Astrocyte of the hippocampus (primary cell): ENCODE measurements at places on chromosomes 7 and 10.

GRCh38 chr10:123787566-123787965 lies 104.0 kb downstream of the CPXM2 start:
- no peak for DNase-seq

- no peak for DNase-seq
These were observed 48.1 kb upstream of the EXOC6 start for GRCh38 chr10:92800134-92800733.

- no peak for DNase-seq
These were observed 94.8 kb downstream of the NSUN6 start for GRCh38 chr10:18556522-18557147.

DNA sequence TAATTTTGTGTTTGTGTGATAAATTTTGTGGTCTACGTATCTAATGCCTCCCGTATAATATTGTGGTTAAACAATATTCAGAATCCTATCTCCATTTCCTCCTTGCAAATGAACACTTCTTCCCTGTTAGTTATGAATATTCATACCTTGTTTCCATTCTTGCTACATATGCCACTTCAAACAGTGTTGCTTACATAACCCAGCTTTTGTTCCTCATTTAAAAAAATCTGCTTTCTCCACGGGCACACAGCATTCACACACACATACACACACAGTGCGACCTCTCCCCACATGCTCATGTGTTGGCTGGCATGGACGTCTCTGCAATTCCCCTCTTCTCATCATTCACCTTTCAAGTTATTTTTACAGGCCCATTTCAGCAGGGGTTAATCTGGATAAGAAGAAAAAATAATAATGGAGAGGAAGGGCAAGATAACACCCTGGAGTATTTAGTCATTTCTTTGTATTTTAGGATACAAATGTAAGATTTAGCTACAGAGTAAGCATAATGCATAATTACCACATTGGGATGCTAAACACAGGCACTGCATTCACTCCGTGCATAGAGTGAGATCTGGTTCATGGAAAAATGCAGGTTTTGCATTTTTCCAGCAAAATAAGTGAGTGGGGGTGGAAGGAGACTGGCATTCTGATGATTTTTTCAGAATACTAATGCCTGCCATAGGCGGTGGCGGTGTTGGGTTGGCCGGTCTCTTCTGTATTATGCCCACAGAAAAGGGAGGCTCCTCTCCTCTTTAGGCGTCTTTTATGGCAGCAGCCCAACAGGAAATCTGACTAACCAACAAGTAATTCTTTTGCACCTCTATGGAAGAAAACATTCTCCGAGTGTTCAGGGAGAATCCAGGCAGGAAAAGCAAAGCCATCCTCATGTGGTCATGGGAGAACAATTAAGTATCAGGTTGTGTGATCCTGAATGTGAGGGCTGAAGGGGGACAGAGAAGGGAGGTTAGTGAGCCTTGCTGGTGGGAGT lies 31.7 kb upstream of the ELMO1 start:
- DNase-seq: peak; percentile 67

DNA sequence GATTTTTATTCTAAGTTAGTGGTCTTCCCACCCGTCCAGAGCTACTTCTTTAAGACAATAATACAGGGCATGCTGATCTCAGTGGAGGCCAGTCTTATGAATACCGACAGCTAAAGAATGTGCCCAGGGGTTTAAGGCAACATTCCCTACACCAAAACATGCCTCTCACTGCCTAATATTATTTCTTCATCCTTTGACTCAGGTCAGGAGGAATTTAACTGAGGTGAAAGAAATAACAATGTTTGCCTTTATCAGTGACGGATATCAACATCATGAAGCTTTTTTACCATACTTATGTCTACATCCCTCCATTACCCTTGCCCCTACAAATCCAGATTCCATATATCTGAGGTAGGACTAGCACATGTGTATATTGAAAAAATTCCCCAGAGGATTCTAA lies 33.3 kb upstream of the TES start:
- peak; percentile 86 for DNase-seq

- DNase-seq: no peak
These were observed 37.8 kb upstream of the HIBADH start for GRCh38 chr7:27700501-27700900.

GRCh38 chr10:130137090-130137448 lies 878 bp downstream of the GLRX3 start:
- DNase-seq: peak; percentile 63

GRCh38 chr7:69260023-69260422 lies 338.3 kb upstream of the AUTS2 start:
- DNase-seq: no peak

DNA sequence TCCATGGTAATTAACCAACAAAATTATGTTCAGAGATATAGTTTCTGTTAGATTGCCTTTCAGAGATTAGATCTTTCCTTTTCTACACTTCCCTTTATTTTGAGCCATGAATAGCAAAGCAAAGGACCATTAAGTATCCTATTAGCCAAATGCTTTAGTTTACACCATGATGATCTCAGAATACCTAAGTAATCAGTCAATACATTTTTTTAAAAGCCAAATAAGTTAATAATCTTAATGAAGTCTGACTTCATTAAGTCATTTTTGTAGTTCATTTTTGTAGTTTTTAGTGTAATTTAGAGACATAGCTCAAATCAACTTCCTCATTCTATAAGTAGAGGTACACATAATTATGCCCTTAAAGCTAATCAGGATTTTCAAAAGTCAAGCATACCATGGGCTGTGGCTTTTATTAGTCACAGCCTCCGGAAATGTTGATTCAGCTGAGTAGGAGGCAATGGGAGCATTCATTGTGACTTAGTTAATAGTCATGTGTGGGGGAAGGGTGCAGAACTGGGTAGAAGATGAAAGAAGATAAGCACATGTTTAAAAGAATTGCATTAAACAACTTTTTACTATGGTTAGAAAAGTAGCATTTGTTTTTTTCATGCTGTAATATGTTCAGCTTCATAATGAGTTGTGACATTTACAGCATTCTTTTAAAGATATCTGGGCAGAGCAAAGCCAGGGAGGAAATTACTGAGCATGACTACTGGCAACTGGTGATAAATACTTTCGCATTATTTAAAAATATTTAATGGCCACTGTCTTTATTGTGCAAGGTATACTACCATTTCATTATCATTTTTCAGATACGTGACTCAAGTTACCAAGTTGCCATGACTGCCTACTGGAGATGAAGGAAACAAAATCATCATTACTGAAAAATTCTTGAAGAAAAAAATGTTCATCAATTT lies 57.3 kb upstream of the CCDC71L start:
- DNase-seq: peak; percentile 95

DNA sequence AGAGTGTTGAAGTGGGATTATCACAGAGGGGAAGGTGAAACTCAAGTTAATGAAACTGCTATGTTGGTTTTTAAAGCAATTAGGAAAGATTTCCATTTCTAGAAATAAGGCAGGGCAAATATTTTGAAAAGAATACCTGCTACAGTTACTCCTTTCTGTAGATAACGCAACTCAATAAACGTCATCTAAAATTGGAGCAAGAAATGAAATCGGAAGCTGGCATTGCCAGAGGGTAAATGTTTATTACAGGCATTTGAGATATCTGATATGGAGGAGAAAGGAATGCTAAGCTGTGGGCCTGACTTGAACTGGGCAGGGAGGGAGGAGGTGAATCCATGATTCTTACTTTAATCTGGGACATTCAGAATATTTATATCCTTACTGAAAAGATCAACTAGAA lies 217.0 kb upstream of the ADARB2 start:
- no peak for DNase-seq

- no peak for DNase-seq
These were observed 25.8 kb upstream of the PDGFA start for GRCh38 chr7:545470-545869.

- no peak for DNase-seq
These were observed 71.5 kb downstream of the CARD11 start for GRCh38 chr7:2971914-2972834.

- DNase-seq: peak; percentile 59
These were observed 30.4 kb downstream of the ZNF783 start for GRCh38 chr7:149292462-149292823.

DNA sequence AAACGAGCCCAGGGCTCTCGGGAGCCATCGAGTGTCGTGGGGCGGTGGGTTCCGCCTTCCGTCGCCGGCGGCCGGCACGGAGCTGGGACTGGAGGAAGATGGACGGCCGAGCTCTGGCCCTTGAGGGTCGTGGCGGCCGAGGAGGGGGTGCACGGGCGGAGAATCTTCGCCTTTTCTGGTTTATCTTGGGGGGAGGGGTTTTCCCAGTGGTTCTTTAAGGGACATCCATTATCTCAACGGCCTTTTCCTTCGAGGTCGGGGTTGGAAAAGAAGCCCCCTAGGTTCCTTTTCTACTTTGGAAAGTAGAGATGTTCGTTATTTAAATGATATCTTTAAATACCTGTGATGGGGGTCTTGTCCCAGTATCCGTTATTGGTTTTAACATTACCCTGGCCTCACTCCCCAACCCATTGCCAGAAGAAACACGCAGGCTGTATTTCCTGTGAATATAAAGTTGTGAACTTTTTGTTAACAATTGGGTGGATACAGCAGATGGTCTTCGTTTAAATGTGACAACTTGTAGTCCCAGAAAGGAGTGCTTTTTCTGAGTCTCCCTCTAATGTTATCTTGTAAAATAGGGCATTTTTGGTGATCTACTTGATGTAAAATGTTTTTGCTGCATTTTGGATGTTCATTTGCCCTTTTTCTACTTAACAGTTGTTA lies 765 bp downstream of the CCAR1 start:
- DNase-seq: peak; percentile 24

DNA sequence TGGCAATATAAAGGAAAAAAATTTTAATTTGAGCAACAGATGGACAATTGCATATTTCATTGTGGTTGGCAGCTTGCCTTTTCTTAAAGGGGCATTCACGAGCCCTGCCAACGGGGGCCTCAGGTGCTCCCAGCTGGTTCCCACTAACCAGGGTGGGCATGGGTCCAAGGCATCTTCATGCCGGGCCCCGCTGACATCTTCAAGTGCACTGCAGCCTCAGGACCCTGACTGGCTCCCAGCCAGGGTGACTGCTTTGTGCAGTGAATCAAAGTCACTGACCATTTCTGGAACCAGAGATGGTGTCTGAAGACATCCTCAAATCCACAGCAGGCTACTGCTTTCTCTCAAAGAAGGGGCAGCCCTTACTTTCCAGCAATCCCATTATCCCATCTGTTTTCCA lies 275.2 kb upstream of the MGMT start:
- DNase-seq: no peak

- DNase-seq: no peak
These were observed 36.1 kb upstream of the CHST15 start for GRCh38 chr10:124129471-124129870.

- DNase-seq: no peak
These were observed 2.3 kb upstream of the VENTX start for GRCh38 chr10:133235265-133235855.

- no peak for DNase-seq
These were observed 1235.3 kb downstream of the GATA3 start for GRCh38 chr10:9289811-9290210.

DNA sequence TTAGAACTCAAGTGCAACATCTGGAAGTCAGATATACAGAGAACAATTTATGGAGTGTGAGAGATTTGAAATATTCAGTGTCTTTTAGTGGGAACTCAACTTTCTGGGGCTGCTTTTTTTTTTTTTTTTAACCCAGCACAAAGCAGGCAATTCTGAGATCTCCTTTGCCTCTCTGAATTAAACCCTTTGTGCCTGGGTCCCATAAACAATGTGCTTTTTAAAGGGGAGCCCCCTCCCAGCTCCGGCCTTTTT lies 146.8 kb downstream of the CELF2 start:
- no peak for DNase-seq

DNA sequence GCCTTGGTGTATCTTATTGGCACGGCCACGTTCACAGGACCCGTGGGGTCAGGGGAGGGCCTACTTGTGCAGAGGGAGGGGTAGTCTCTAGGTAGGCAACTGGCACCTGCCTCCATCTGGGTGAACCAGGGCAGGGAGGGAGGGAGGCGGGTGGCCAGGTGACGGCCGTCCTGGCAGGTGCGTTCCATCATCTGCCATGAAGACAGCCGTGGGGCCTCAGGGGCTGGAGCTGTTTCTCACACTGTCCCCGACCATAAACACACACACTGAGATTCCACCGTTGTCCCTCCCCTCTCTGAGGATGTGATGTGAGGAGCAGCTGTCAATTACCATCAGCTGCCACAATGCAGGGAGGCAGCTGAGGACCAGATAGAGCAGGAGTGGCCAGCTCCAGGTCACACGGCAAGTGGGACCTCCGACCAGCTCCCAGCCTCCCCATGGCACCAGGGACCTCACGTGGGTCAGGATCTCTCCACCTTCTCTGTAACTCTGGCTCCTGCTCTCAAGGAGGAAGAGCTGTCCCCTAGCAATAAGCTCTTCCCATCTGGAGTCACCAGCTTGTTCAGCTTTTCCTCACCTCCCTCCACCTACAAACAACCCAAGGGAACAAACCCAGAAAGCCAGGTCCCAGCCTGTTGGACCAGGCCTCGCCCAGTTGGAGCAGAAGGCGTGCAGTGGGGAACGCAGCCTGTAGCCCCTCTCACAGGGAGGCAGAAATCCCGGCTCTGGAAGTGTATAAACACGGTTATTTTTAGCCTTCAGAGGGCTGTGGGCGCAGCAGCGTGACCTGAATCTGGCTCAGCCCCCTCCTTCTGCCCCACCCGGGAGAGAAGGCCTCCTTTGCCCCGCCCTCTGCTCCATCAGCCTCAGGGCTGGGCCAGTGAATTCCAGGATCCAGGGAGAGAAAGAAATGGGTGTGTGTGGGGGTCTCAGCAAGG lies 33.1 kb downstream of the ZMIZ1 start:
- peak; percentile 80 for DNase-seq

DNA sequence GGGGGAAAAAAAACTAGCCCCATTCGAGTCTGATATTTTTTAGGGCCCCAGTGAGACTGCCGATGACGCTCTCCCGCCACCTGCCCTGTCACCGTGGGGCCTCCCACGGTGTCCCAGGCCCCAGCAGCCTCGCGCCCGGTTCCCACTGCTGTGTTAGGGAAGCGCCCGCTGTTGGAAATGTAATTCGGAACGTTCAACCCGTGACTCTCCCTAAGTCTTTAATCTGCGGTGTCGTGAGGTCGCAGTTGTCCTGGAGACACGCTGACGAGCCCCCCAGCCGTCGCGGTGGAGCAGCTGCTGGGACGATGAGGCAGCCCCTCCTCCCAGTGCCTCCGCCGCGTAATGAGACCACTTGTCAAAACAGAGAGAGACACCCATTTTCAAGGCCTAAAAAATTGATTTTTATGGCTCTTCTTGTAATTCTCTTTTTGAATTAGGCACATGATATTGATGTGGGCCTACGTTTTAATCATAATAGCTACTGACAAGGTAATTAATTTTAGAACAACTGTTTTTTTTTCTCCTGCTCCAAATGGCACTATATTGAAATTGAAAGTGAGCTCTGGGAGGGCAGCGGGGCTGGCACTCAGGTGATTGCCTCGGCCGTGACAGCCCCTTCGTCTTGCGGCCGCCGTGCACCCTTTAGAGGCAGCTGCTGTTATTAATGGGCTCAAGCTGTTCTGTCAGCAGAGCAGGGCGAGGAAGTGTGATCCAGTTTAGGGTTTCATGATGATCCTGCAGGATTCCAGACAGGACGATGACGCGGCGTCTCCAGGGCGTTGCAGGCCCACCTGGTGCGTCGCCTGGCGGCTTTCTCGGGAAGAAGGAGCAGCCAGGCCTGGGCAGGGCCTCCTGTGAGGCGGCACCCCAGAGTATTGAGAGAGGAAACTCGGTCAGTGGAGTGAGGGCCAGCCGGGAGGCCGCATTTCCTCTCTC lies 63.3 kb downstream of the NKX6-2 start:
- DNase-seq: no peak
